Cortex of kidney (tissue), 1 donor: ENCODE measurements at places on chromosomes 13 and 19.

DNA sequence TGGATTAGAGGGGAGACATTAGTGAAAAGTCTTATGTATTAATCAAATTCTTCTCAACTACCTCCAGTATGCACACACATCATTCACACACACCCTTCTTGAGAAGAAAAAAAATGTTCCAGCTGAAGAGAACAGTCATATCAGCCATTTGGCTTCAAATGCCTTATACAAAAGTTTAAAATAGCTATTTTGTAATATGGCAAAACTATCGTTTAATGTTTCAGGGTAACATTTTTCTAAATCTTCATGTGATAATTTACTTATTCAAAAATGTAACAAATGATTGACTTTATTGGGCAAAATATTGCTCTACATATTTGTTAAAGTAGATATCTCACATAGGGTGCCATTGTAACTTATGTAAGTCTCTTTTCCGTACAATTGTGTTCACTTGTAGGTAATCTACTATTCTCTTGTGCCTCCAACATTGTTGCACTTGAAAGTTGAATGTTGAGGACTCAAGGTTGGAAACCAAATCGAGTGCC lies 13.6 kb downstream of the ZIC2 start:
- no peak for DNase-seq

GRCh38 chr19:45815481-45816216 lies 541 bp upstream of the RSPH6A start:
- DNase-seq, result no peak

DNA sequence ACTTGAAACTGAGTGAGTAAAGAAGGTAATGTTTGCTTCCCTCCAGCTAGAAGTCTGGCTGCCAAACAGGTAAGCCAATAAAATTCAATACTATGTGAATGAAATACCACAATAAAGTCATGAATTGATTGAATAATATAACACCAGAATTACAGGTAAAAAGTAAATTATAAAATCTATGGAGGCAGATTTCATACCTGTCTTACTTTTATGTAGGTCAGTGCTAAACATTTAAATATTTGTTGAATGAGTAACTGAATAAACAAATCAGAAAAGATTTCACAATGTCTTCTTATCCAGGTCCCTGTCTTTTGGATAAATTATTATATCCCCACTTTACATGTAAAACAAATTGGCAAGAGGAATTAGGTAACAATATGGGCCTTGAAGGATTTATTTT lies 62.7 kb downstream of the MICU2 start:
- DNase-seq, result no peak

GRCh38 chr13:111242585-111242984 lies 77.9 kb upstream of the TEX29 start:
- no peak for DNase-seq
